ENCODE measurements at places on chromosomes 1 and 21.

GRCh38 chr1:178434360-178434759 lies 62.4 kb downstream of the CLEC20A start:
- no peak for DNase-seq

DNA sequence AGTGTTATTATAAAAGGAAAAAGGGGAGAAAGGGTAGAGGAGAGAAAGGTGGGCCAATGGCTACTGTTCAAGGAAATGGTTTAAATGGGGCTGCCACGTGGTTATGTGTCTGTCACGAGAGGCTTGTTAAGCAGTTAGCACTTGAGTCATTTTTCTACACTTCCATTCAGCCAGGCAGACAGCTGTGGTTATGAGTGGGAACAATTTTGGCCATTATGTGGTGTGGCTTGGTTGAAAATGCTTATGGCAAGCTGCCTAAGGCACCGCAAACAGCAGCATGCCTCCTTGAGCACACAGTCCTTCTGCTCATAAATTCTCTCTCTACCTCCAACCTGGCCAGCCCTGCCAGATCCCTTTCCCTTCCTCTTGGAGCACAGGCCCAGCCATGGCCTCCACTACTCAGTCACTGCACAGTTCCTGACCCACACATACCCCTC lies 3.2 kb upstream of the SRM start:
- no peak for DNase-seq

DNA sequence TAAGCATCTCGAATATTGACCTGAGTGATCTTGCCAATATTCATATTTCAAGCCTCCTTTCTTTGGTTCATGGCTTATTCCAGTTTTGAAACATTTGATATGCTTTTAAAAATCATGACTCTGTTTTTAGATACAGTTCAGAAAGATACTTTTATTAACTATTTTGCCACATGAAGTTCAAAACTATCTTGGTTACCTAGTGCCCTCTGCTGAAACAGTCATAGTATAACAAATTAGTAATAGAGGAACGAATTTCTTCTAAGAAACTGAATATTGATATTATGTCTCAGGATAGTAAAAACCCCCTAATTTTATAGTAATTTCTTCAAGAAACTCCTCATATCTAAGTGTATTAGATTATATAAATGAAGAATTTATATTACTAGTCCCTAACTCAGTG lies 52.6 kb upstream of the RC3H1 start:
- DNase-seq, result peak; percentile 68

DNA sequence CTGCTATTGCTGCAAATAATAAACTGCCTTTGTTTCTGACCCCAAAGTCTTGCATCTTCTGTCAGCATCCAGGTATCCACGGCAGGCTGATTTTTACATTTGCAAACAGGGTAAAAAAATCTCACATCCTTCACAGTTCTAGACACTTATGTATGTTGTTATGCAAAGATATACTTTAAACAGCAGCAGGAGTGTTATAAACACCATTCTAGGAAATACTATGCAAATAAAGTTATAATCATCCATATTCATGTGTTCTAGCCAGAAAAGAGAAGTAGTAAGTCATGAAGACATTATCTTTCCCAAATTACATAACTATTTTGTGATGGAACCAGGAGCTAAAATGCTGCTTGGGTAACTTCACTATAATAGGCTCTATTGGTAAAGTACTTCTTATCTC lies 534.2 kb downstream of the LTN1 start:
- no peak for DNase-seq

DNA sequence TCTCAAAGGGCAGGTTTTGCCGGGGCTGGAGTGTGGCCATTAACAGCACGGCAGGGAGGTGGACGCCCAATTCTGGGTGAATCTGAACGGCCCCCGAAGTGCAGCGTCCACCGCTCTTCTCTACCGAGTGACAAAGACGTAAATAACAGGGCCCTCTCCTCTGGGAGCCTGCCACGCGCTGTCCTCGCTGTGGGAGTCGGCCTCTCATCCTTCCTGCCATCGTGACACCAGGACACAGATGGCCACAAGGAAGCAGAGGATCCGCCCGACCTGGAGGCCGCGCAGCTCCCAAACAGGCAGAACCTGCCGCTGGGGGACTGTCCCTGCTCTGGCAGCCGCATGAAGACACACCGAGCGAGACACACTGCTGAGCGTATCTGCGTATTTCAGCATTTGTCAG lies 12.1 kb upstream of the CDK11B start:
- DNase-seq, result no peak

DNA sequence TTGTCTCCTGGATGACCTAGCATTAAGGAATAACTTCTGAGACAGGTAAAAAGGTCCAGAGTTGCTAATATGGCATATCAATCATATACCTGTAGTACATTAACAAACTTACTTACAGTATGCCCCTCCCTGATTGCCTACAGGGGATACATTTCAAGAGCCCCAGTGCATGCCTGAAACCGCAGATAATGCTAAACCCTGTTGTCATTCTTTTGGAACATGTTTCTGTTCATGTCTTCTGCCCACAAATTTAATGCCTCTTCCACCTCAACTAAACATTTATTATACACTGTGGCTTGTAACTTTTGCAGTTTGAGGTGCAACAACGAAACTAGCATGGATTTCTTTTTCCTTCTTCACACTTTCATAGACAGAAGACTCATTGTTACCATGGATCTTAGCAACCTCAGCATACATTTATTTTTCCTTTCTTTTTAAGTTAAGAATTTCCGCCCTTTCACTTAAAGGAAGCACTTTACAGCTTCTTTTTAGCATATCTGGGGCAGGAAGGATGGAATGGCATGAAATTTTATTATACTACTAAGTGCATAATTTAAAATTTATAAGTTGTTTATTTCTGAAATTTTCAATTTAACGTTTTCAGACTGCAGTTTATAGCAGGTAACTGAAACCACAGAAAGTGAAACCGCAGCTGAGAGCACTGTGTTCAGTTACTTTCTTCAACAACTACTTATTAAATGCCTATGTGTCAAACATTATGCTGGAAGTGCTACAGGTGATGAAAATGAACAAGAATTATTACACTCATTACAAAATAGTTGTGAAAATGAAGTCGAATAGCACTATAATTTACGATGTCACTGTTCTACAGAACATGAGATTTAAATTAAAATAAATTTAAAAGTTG lies 25.3 kb downstream of the F13B start:
- DNase-seq, result no peak

DNA sequence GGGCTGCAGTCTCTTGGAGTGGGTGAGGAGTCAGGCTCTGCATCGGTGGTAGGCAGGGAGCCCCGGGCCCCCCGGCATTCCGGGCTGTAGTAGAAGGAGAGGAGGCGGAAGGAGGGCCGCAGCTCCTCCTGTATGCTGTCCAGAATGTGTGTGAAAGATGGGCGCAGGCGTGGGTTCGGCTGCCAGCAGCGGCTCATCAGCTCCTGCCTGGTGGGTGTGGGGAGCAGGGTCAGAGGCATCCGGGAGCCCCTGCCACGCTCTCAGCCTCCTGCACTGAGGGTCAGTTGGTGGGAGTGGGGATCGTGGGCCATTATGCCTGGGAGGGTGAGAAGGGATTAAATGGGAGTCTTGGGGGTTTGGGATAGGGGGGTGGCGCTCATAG lies 18.0 kb downstream of the INSRR start:
- DNase-seq, result no peak

DNA sequence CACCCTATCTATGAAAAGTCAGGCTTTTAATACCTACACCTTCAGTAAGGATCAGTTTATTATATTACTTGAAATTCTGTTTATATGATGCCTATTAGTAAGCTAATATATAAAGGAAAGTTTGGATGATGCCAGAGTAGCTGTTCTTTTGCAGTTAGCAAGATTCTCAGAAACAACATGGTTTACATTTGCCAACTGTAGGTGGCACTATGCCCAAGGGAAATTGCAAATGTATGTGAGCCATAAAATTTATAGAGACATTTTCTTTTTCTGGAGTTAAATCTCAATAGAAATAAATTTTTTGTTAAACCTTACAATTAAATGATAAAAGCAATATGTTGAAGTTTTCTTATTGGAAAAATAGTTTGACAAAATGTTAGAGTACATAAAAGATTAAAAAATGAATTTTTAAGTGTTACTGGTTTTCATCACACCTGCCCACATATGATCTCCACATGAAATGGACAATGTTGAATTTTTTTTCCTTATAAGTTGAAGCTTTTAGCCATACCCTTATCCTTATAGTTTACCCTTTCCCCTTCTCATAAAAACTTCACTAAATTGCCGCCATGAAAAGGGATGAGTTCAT lies 32.1 kb upstream of the EPHX4 start:
- DNase-seq, result peak; percentile 40

- DNase-seq, result no peak
Observed at GRCh38 chr1:31038360-31038759, 27.2 kb downstream of the PUM1 start.

Data from hematopoietic multipotent progenitor cell (in vitro differentiated cells).